Occipital lobe (tissue), 3 donors: ENCODE measurements at places on chromosomes 4 and X.

DNA sequence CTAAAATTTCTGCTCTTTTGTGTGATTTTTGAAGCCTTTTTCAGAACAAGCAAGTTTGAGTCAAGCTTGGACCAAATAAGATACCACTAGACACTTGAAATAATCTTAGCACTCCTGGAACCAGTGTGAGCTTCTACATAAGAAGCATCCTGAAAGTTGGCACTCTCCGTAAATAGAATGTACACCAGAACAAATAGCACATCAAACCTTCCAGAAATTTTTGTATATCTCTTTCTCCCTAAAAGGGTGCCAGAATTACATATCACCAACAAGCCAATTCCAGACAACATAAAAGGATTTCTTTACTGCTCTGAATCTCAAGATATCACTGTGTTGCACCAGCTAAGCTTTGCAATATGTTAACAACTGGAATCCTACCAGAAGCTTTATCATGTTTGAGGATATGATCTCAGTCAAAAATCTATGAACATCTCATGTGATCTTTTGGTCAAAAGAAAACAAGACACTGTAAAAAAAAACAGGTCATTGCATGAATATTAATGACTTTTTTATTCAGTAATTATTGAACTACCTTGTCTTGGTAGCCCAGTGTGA, 117.2 kb downstream of the PRSS12 start:
- DNase-seq = no peak

DNA sequence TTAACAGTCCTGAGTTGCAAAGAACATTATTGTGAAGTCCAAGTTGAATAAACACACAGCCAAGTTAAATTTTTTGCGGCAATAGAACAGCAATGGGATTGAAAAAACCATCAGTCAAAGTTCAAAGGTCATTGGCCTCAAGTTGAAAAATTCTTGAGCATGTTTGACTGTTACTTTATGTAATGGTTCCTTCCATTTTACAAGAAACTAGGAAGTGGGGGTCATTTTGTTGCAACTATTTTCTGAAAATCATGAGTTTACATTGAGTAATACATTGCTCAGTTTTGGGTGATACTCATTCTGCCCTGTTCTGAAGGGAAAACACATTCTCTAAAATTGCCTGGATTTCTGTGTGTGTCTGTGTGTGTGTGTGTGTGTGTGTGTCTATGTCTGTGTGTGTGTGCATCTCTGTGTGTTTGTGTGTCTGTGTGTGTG, 5.2 kb upstream of the IRF2 start:
- DNase-seq = no peak

- no peak for DNase-seq
These were observed 31.4 kb upstream of the ADH1C start for GRCh38 chr4:99383833-99384392.

DNA sequence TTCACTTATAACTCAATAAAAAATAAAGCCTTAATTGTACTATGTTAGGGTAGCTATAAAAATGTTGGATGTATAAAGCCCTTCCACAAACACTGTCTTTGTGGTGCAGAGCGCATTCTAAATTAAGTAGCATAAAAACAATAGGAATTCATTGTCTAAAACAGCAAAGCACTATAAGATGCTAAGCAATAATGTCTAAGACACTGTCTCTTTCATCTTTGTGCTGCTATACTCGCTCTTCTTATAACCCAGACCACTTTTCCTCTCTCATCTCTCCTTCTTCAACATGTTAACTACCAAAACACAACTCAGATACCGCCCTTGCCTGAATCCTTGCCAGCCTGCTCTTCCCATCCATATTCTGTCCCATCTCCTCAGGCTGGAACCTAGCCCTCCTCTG, 170.0 kb downstream of the CENPC start:
- no peak for DNase-seq

DNA sequence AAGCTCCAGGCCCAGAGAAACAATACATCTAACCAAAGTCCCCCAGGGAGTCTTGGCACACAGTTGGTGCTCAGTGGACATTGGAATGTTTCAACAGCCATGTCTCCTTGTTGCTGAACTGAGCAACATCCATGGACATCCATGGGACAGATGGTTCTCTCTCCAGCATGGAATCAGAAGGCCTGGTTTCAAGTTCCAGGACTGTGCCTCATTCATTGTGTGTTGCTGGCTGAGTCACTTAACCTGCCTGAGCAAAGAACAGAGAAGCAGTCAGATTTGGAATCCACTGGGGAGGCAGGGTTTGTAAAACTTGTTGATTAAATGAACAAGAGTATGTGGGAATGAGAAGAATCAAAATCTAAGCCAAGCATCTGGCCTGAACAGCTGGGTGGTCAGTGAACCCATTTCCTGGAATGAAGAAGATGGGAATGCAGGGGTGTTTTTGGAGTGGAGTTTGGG, 147.9 kb downstream of the CHIC2 start:
- DNase-seq = no peak

DNA sequence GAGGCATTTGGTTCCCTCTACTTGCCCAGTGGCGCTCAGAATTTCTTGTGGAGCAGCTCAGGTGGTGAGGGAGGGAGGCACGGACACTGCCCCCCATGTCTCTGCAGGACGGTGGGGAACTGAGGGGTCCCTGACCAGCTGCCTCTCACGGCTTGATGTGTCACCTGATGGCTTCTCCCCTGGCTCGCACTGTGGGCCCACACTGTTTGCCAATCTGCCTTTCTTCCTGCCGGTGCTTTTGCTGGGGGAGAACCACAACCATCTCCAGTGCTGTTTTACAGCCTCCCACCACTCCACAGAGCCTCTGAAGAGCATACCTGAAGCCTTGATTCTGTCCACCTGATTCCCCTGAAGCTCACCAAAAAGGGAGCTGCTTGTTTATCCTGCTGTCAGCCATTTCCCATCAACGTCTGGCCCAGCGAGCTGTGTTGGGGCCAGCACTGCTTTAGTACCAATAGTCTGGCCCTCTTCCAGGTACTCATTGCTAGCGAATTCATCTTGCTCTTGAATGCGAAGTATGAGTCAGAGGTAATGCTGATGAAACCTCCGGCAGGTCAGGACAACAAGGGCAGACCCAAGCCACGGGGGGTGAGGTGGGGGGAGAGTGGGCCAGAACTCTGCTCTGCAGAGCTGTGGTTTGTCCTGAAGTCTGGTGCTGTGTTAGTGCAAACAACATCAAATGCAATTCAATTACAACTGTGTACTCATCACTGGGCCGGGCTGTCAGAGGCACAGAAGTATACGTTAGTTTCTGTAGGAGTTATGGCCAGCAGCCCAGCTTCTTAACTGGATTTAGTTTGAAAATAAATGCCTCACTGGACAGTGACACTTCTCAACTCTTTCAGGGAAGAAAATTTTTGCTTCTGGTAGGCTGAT, 208.3 kb upstream of the JADE1 start:
- DNase-seq = peak; percentile 36

GRCh38 chr4:181148470-181148869, 1094.7 kb upstream of the TENM3 start:
- DNase-seq = no peak

- DNase-seq = no peak
These were observed 11.6 kb downstream of the TKTL1 start for GRCh38 chrX:154307202-154307601.

GRCh38 chrX:45070116-45071007, 130.3 kb downstream of the DIPK2B start:
- DNase-seq = no peak

GRCh38 chr4:10203851-10204250, 87.3 kb upstream of the WDR1 start:
- DNase-seq = no peak

- DNase-seq = no peak
These were observed 230.9 kb downstream of the C4orf33 start for GRCh38 chr4:129326571-129327460.

DNA sequence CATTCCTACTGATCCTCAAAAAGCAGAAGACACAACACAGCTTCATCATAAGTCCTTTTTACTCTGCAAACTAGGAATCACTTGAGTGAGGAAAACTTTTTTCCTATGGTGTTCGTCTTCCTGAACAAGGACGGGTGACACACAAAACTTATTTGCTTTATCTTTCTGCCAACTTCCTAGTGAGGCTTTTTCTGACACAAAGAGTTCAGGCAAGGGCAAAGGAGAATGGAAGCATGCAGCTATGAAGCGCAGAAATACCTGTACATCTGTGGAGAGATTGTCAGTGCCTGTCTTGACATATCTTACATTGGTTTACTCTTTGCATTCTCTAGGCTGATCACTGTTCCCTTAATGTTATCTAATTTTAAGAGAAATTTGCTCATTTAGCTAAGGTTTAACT, 548.0 kb upstream of the IGFBP7 start:
- no peak for DNase-seq

DNA sequence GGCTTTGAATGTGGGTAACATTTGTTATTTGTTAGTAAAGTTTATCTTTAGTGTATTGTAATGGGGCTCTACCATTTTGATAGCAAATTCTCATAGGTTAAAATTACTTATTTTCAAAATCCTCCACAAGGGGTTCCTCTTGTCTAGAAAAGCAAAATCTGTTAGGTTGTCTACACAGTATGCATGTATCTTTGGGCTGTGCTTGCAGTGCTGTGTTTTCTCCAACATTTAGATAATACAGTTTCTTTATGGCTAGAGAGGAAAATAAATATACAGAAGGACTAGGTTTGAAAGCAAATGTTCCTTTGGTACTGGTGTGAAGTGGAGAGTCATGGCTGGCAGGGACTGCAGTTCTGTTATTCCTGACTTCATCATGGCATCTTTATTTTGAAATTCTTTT, 40.3 kb downstream of the POLR2B start:
- no peak for DNase-seq

- no peak for DNase-seq
These were observed 1.9 kb upstream of the EIF1AX start for GRCh38 chrX:20143561-20143960.

DNA sequence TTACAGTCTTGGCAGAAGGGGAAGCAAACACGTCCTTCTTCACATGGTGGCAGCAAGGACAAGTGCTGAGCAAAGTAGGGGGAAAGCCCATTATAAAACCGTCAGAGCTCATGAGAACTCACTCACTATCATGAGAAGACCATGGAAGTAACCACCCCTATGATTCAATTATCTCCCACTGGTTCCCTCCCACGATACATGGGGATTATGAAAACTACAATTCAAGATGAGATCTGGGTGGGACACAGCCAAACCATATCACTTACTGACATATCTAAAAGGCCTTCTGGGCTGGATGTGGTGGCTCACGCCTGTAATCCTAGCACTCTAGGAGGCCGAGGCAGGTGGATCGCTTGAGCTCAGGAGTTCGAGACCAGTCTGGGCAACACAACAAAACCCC, 117.1 kb upstream of the USP9X start:
- DNase-seq = no peak

DNA sequence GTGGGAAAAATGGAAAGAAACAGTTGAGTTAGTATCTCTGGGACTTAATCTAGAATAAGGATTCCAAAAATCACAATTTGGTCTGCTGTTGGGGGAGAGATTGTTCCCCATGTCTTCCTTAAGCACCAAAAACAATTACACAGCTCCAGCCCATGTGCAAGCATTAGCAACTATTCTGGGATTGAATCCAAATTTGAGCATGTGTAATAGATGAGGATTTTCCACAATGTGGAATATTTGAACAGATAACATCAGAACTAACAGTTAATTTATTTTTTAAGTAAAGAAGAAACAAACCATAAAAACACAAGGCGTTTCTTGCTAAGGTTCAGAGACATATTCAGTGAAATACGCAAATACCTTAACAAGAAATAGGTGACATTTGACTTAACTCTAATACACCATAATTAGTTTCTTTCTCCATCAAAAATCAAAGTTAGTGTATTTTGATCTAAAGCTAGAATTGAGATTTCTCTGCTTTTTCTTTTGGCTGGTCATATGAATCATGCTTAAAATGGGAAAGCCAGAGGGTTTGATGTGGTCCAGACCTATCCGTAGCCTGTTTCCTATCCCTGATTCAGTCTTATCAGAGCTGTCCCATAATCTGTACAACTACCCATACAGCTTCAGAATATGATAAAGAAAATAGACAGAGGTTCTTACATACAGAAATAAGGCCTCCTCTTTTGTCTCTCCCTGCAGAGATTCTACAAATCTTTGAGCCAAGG, 413.4 kb downstream of the PACRGL start:
- no peak for DNase-seq

DNA sequence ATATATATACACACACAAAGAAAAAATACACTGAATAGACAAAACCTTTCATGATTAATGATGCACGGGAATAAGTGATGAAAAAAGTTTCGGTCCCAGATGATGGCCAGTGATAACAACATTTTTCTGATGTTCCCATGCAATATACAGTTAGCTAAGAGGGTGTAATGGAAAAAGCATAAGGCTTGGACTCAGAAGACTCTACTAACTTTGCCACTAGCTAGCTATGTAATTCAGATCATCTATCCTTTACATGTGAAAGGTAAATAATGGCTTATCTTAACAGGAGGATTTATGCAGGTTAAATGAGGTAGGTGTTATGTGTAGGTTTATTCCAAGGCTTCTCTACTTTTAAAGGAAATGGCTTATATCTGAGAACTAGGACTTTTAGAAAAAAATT, 4.3 kb downstream of the RPS3A start:
- DNase-seq = no peak

- DNase-seq = no peak
These were observed 33.7 kb downstream of the METAP1 start for GRCh38 chr4:99029018-99029735.

DNA sequence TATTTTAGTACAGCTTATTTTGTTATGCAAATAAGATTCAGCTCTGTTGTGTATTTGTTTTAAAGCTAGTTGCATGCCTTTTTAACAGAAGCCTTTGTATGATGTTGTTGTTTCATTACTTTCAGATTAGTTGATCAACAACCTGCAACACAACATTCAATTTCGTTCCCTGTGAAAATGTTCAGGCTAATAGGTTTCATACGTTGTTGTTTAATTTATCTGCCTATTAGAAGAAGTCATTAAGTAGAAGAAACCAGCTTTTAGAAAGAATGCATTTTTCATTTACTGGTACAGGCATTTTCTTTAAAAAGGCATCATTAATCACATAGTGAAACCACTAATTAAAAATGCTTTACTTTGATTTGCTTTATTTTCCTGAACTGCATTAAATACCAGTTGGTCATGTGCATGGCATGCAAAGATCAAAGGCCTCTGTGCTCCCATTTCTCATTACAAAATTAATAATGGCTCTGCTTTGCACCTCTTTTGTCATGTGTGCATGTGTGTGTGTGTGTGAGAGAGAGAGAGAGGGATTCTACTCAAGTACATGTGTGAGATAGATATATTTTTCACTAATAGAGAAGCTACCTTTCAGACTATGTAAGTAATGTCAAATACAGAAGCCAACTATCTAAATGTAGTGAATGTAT, 29.2 kb upstream of the CTSO start:
- DNase-seq = no peak

DNA sequence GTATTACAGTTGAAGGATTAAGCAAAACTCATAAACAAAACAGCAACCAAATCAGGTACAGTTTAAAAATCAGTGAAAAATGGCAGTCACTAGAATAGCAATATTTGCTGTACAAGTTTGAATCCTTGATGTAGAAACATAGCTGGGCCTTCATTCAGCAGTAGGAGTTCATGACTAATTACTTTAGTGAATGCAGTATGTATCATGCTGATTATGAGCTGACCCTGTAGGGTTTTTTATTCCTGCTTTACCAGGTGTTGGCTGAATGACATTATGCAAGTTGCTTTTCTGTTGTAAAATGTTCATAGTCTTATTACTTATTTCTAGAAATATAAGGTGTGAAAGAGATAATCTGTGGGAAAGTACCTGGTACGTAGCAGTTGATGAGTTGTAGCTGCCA, 179.6 kb downstream of the CCSER1 start:
- DNase-seq = no peak
